Activated CD8-positive, alpha-beta T cell treated with anti-CD3 and anti-CD28 coated beads for 36 hours (primary cell): ENCODE measurements at places on chromosomes 16 and 17. TPM values are rescaled to one million over a fixed set of nuclear protein-coding genes. Genes with fewer than 3 reads are reported as not detected.

- peaks cover 17% of the 10 kb centered on the region for H3K36me3 ChIP-seq
- H3K27me3 ChIP-seq: no peaks in the 10 kb centered on the region
- peaks cover 32% of the 10 kb centered on the region for H3K4me1 ChIP-seq
These were observed 2.8 kb downstream of the TOB1 start for GRCh38 chr17:50863221-50863843.

DNA sequence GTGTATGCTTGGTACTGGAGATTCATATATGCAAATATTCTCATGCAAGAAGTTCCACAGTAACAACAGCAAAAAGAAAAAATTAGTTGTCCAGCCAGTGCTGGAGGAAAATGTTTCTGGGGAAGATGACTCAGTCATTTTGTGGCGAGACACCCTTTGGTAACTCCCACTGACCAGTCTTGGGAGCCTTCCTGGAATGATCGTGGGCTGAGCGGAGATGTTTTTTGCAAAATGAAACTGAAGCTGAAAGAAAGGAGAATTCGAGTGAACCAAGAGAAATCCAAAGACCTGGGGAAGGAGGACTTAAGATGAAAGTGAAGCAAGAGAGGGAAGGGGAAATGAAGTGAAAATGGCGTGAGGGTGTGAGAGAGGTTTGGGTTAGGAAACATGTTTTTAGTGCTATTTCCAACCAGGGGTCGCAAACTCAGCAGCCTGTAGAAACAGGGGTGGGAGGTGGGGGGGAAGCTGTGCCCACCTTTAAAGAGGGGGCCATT lies 5.2 kb downstream of the ITPRIPL2 start:
- H3K27me3 ChIP-seq: peaks cover 17% of the 10 kb centered on the region
- H3K36me3 ChIP-seq: peaks cover 2% of the 10 kb centered on the region
- DNase-seq: peak; percentile 56
- H3K4me1 ChIP-seq: peaks cover 22% of the 10 kb centered on the region
- peak overlapping the region; percentile 64 for H3K4me3 ChIP-seq

GRCh38 chr16:4663465-4663776 lies 29.9 kb upstream of the NUDT16L1 start:
- DNase-seq: no peak
- H3K4me1 ChIP-seq: peaks cover 63% of the 10 kb centered on the region
- H3K4me3 ChIP-seq: no peak overlapping the region
- peaks cover 28% of the 10 kb centered on the region for H3K36me3 ChIP-seq

DNA sequence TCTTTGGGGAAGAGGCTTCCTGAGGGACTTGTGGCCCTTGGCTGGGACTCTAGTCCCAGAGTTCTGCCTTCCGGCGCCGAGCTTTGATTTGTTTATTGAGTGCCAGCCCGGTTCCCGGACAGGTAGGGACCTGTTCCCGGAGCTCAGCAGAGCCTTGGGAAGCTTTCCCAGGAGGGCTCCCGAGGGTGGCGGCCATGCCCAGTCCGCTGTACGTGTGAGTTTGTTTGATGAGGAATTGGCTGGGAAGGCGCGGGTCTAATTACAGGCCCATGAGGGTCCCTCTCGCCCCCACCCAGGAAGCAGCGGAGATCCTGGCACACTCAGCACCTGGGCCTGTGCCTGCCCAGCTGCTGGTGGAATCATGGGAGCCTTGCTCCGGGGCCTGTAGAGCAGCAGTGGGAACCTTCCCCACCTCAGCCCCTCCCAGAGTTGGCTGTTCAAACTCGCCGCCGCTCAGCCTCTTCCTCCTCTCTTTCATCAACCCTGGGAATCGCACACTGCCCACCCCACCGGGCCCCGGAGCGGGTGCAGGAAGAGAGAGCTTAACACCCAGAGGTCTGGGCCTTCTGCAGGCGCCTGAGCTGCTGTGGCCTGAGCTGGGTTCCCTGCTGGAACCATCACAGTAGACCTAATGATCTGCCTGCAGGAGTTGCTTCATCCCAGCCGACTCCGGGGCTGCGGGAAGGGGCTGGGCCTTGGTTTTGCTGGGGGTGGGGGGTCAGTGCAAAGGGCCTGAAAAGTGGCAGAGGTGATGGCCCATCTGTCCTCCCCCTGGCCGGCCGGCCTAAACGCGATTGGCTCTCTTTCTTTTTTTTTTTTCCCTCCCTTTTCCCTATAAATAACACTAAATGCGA lies 313.7 kb downstream of the SEC14L1 start:
- DNase-seq: peak; percentile 36
- peak overlapping the region; percentile 84 for H3K4me3 ChIP-seq
- peaks cover 11% of the 10 kb centered on the region for H3K4me1 ChIP-seq

DNA sequence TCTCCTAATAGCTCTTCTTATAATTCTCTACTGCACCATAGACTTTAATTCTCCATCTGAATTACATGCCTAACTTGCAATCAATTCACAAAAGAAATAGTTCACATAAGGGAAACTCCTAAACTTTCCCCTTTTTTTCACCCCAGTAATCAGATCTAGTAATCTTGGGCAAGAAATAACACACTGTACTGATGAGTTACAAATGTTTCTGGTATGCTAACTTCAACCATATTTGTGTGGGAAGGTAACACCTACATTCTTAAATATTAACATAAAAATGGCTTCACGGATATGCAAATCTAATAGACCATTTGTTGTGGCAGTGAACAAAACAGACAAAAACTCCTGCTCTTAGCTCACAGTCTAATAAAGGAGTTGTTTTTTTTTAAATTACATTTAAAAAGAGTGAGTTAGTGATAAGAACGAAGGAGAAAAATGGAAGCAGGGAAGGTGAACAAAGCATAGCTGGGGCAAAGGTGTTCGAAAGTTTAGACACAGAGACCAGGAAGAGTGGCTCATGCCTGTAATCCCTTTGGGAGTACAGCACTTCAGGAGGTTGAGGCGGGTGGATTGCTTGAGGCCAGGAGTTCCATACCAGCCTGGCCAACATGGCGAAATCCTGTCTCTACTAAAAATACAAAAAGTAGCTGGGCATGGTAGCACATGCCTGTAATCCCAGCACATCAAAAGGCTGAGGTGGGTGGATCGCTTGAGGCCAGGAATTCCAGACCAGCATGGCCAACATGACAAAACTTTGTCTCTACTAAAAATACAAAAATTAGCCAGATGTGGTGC lies 34.8 kb downstream of the CMTM3 start:
- no peaks in the 10 kb centered on the region for H3K4me1 ChIP-seq
- H3K36me3 ChIP-seq: no peaks in the 10 kb centered on the region
- peaks cover 2% of the 10 kb centered on the region for H3K27me3 ChIP-seq
- no peak overlapping the region for H3K4me3 ChIP-seq

- no peaks in the 10 kb centered on the region for H3K4me1 ChIP-seq
- no peaks in the 10 kb centered on the region for H3K36me3 ChIP-seq
- no peaks in the 10 kb centered on the region for H3K27me3 ChIP-seq
- H3K4me3 ChIP-seq: no peak overlapping the region
These were observed 196.4 kb upstream of the KIF2B start for GRCh38 chr17:53626286-53626685.

The ASPHD1 gene
- total RNA-seq: 2.1 TPM
